ENCODE measurements at places on chromosomes 16 and 17.

DNA sequence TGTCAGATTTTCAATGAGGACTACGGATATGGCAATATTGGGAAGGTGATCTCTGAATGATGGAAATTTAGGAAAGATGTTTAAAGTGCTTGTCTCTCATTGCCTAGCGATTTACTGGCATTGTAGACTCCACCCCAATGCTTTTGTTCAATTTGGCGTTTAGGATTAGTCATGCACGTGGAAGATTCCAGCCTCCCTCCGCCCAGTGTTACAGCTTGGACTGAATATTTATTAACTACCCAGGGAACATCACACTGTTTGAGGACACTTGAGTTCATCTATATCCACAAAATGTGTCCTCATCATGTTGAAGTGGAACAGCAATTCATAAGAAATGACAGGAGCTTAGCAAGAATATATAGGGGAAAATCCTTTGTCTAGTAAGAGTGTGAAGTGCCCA is 738.8 kb upstream of the RBFOX1 start:
- no peak for DNase-seq

DNA sequence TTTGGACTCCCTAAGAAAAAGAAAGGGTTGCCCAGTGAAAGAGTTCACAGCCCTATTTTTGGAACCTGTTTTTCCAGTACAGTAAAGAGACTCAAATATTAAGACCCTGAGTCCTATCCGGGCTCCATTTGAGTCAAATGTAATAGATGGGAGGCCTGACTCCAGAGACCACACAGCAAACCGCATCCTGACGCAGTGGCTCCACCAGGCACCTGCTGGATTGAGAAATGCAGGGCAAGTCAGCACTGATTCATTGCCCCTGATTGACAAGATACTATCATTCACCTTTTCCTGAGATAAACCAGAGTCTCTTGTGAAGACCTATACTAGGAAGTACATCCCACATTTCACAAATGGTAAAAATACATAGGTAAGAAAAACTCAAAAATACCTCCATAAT is 715.7 kb upstream of the SOX9 start:
- no peak for DNase-seq

GRCh38 chr16:50311134-50311528 is 44.8 kb downstream of the ADCY7 start:
- no peak for DNase-seq

GRCh38 chr17:62565817-62566216 is 61.7 kb upstream of the MRC2 start:
- no peak for DNase-seq

GRCh38 chr16:75392906-75393305 is 40.4 kb downstream of the CFDP1 start:
- DNase-seq, result no peak

DNA sequence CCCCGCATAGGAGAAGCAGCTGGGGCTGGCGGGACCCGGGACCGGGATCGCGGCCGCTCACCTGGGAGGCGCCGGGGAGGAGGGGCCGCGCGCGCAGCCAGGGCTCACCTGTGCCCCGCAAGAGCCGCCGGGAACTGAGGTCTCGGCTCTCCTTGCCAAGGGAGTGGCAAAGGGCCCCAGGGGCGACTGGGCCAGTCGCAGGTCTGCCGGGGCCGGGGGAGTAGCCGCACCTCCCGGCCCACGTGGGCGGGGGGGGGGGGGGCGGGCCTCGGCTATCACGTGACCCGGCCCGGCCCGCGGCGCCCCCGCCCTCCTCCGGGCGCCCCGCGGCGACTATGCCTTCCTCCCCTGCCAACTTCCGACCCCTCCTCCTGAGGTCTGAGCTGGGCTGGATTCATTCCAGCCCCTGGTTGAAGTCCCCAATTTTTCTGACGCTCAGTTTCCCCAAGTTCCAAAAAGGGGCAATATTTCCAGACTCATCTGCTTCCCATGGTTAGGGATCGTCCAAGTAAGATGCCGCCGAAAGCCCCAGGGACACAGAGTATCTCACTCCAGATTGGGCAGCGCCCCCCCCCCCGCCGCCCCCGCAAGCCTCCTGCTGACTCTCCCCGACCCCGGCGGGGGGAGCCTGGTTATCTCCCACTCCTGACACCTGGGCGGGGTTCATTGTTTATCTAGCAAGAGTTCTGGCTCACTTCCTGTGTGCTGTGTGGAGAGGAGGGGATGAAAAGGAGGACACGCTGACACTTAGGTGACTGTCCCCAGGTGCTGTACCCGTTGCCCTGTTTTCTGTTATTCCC is at the start of gene TMC6:
Gene TMC6, minus strand, starts transcription at position 205 of the 800 bp plus-strand sequence. CDS start 1,923 bp downstream, outside the sequence.
- no peak for DNase-seq

All from vagina (tissue), 2 donors.